ENCODE measurements at places on chromosomes 11 and 22.

DNA sequence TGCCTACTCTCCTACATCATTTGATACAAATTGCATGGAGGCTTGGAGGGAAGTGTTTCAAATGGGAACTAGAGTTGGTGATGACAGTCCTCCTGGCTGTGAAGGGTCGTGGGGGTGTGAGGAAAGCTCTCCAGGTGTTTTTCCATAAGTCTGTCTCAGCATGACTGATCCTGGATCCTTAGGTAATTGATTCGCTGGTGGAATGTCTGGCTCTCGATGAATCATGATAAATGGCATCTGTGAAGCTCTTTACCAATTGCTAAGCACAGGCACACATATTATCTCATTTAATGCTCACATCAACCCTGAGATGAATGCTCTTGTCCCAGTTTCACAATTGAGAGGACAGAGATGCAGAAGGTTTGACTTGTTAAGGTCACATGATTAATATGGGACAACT, 107.5 kb downstream of the PKNOX2 start:
- no peak for DNase-seq

- no peak for DNase-seq
Measured at GRCh38 chr22:42270176-42270509, 310 bp downstream of the TCF20 start.

DNA sequence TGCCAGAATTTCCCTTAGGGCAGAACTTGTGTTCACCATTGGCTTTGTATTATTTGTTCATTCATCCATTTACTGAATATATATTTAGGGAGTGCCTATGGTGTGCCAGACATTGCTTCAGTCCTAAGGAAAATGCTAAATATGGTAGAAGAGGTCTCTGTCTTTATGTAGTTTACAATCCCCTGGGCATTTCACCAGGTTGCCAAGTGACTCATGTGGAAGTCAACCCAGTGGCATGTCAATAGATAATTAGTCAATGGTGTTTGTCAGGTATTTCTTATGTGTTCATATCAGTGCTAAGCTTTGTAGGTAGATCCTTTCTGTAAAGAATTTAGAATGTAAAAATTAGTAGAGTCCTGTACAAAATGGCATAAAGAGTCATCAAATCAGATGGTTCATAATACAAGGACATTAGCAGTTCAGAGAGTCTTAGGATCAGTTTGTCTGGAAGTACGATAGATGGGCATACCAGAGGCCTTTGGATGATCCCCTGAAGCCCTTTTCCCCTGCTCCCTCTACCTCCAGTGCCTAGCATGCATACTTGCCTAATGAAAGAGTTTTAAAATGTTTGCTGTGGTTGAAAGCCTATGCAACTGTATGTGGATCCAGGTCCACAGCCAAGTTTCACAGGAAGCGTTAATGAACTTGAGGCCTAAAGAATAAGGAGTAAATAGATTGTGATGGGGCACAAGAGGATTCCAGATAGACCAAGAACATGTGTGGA, 58.5 kb upstream of the SESN3 start:
- DNase-seq, result no peak

DNA sequence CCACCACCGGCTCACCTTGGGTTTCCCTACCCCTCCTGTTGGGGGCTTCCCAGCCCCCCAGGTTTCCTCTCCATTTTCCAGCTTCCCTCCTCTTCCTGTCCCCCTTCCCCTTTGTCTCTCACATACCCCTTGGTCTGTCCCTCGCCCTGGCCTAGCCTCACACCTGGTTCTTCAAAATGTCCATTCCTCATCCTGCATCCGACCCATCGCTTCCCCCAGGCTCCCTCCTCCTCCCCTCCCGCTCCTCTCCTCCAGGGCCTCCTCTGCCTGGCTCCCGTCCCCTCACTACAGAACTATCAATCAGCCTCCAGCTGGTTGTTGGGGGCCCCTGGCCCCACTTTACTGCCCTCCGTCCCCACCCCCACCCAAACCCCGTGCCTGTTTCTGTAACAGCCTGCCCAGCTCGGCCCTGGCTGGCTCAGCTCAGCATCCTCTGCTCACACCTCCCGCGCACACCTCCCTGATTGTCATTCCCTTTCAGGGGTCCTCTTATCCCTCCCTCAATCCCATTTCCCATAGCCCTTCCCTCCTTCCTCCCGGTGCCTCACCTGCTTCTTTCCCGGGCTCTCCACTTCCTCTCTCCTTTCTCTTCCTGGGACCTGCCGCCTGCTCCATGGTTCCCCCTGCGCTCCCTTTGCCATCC, 1.2 kb downstream of the CNIH2 start:
- no peak for DNase-seq

- no peak for DNase-seq
Measured at GRCh38 chr11:70933981-70934583, 318.3 kb downstream of the SHANK2 start.
